ENCODE measurements at places on chromosomes 1 and 21. TPM values are rescaled to one million over a fixed set of nuclear protein-coding genes. Genes with fewer than 3 reads are reported as not detected.

- H3K4me3 ChIP-seq, result no peak overlapping the region
- no peaks in the 10 kb centered on the region for H3K4me1 ChIP-seq
- H3K27ac ChIP-seq, result no peak overlapping the region
- no peaks in the 10 kb centered on the region for H3K36me3 ChIP-seq
- DNase-seq, result no peak
Observed at GRCh38 chr1:73886716-73887115, 311.3 kb downstream of the LRRIQ3 start.

DNA sequence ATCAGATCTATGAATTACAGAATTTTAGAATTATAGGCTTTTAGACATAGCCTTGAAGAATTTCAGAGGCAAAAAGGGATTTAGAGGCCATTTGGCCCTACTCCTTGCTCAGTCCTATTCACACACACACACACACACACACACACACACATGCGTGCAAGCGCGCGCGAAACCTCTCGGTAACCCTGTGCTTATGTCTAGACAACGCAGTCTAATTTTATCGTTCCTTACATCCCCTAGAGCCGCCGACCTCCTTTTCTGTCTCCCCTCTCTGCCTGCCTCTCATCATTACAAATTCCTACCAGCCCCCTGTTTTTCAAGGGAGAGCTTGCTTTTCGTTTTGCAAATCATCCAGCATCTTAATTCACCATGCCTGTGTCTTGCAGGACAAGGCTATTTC lies 252.1 kb downstream of the FOXD2 start:
- H3K27me3 ChIP-seq, result peaks cover 9% of the 10 kb centered on the region
- H3K4me1 ChIP-seq, result no peaks in the 10 kb centered on the region
- no peak overlapping the region for H3K4me3 ChIP-seq
- DNase-seq, result no peak
- no peak overlapping the region for H3K27ac ChIP-seq

- no peak for DNase-seq
- no peaks in the 10 kb centered on the region for H3K27me3 ChIP-seq
- no peaks in the 10 kb centered on the region for H3K36me3 ChIP-seq
- no peak overlapping the region for H3K4me3 ChIP-seq
Observed at GRCh38 chr21:37459575-37459974, 93.0 kb downstream of the DYRK1A start.

- H3K4me1 ChIP-seq, result peaks cover 46% of the 10 kb centered on the region
- no peak overlapping the region for H3K4me3 ChIP-seq
- no peaks in the 10 kb centered on the region for H3K36me3 ChIP-seq
- H3K27ac ChIP-seq, result no peak overlapping the region
- H3K27me3 ChIP-seq, result no peaks in the 10 kb centered on the region
- no peak for DNase-seq
Observed at GRCh38 chr1:185058110-185058509, 12.8 kb downstream of the RNF2 start.

The DNAH14 gene
- total RNA-seq, result 1.4 TPM

The RNU1-3 gene
- total RNA-seq, result 3,879 TPM

Data from natural killer cell treated with Interleukin-12 subunit alpha and Interleukin-12 subunit beta and Interleukin-15 and Interleukin-18, amount 100 ng/mL, for 72 hours (primary cell).